Right forelimb (tissue), 1 donor: ENCODE measurements at places on chromosomes 1 and 21.

DNA sequence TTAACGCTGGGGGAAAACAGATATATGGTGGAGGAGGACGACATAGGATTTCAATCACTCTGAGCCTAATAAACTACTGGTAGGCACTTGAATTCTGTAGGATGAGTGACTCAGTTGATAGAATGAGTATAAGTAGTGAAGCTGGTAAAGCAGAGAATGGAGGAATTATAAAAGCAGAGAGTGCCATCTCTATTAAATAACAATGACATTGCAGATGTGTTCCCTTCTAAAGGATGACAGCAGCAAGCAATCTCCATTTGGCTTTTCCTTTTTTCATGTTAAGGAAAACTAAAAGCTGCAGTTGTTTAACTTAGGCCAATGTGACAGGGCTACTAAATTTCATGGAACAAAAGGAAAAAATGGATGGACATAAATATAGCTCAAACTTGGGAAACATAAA lies 17.5 kb downstream of the ZBTB8OS start:
- no peak for DNase-seq

DNA sequence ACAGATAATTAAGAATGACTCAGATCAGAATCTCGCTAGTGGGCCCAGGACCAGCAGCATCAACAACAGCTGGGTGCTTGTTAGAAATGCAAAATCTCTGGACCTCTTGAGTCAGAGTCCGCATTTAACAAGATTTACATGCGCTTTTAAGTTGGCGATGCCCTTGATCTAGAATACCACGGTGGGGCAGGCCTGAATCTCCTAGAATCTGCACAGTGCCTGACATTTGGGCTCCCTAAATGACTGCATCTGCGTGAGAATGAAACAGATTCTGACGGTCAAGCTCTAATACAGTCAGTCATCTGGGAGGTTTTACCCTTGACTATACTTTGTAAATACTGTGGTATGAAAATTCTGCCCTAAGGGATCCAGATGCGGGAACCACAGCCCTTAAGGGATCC lies 17.2 kb upstream of the RAB29 start:
- no peak for DNase-seq

GRCh38 chr1:84540759-84541158 lies 33.5 kb downstream of the CTBS start:
- DNase-seq: no peak

- peak; percentile 82 for DNase-seq
Observed at GRCh38 chr1:55277377-55278130, 62.4 kb upstream of the USP24 start.

DNA sequence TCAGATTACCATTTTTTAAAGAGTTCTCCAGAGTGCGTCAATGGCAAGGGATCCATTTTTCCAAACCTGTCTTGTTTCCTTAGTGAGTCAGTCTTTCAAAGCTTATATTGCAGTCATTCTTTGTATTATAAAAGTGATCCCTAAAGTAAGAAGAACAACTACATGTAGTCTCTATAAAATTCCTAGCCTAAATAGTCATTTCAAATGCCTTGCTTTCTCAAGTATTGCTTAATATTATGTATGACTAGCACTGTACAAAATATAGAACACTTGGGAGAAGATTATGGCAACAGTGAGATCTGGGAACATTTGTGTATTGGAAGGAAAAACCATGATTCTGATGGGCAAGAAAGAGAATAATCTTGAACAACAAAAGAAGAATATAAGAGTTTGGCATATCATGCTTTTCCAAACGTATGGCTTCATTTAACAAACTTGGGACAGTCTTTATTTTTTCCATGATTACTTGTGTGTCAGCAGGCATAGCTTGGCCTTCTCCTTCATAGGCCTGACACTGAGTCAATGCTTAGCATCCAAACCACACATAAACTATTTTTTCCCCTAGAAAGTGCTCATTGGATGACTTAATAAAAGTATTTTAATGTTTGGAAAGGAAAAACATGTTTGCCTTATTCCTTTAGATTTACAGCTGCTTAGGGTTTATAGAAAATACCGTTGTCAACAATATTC lies 547.4 kb downstream of the LTN1 start:
- DNase-seq: no peak

- DNase-seq: no peak
Observed at GRCh38 chr1:94258873-94259331, 21.5 kb upstream of the ARHGAP29 start.

GRCh38 chr1:53348486-53349368 lies 20.9 kb upstream of the LRP8 start:
- DNase-seq: no peak

DNA sequence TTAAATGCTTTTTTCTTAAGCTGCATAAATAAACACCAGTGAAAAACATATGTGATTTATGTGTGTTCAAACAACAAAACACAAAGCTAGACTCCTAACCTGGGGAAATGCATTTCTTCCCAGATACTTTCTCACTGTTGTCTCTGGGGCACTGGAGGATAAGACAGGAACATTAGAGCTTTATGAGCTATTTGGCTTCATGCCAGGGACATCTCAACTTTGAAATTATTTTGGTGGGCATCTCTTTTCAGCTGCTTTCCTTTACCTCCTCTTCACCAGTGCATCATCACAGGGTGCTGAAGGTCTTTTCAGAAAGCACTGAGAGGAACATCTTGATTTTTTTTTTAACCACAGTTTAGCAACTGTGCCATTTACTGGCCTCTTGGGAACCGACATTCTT lies 212.9 kb downstream of the DNM3 start:
- no peak for DNase-seq

GRCh38 chr1:58409890-58410289 lies 136.6 kb downstream of the OMA1 start:
- no peak for DNase-seq

- no peak for DNase-seq
Observed at GRCh38 chr1:162388083-162388594, 6.6 kb downstream of the C1orf226 start.

DNA sequence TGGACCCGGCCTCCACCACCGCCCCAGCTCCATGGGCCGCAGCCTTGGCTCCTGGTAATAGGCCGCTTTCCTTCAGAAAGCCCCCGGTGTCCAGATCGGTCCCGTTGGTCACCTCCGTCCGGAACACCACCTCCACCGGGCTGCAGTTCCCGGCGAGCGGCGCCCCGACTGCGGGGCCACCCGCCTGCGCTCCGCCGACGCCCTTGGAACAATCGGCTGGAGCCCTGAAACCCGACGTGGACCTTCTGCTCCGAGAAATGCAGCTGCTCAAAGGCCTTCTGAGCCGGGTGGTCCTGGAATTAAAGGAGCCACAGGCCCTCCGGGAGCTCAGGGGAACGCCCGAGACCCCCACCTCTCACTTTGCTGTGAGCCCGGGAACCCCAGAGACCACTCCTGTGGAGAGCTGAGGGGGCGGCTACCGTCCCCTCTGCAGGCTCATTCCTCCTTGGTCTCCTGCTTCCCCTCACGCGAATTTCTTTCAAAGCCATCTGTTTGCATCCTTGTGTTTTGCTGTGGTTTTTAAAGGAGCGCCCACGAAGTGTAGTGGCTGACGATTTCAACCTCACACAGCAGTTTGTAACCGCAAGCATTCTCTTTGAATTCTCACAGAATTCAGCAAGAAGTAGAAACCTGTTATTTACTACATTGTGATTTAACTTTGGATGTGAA lies 6.0 kb downstream of the FCRLB start:
- DNase-seq: no peak

DNA sequence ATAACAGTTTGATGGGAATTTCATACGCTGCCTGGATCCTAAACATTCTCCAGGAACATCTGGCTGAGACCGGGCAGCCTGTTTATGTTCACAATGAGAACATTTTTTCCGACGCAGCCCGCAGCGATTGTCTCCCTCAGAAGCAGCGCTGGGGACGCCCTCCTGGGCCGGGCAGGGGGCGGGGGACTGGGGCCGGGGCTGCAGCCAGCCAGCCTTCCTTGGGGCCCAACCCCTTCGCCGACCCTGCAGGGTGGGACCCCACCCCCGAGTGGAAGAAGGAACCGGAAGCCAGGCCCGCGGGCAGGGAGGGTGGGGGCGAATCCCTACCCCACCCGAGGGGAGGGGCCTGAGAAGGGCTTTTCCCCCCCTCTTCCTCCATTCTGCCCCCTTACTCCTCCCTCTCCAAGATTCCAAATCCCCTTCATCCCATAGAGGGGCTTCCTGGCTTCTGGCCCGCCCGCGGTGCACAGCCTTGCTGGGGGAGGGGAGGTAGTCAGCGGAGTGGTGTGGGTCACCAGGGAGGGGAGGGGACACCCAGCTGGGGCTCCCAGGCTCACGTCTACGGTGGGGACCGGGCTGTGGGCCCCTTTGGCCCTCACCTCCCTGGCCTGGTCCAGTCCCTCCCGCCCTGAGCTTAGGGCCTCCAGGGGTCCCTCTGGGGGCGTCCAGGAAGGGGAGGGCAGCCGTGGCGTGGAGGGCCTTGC lies 60.6 kb downstream of the WNT9A start:
- peak; percentile 92 for DNase-seq

- DNase-seq: no peak
Observed at GRCh38 chr1:192589813-192590212, 14.2 kb downstream of the RGS1 start.

DNA sequence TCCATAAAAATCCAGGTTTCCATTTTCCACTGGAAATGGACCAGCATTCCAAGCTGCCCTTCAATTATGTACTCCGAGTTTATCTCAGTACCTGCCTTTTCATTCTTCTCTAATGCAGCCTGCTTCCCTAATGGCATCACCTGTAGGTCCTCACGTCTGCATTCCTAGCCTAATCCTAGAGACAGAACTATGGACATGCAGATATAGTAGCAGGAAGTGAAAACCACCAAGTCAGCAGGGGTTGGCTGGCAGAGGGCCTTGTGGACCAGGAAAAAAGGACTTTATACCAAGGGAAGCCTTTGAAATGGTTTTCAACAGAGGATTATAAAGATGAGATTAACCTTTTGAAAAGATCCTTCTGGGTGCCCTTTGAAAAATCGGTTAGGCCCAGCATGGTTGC lies 135.7 kb upstream of the L1TD1 start:
- DNase-seq: no peak

DNA sequence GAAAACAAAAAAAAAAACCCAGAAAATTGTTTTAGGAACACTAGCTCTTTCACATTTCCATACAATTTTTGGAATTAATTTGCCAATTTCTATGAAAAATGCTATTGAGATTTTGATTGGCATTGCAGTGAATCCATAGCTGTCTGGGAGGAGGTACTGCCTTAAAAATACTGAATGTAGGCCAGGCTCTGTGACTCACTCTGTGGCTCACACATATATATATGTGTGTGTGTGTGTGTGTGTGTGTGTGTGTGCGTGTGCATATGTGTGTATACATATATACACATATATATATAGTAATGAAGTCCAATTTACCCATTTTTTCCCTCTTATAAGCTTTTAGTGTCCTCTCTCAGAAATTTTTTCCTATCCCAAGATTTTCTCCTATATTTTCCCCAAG lies 214.2 kb upstream of the DMRTA2 start:
- no peak for DNase-seq

GRCh38 chr21:43812957-43813655 lies 23.7 kb downstream of the RRP1 start:
- DNase-seq: no peak

- DNase-seq: no peak
Observed at GRCh38 chr1:156337888-156338179, 258 bp downstream of the CCT3 start.
